ENCODE measurements at places on chromosomes 3 and 15.

DNA sequence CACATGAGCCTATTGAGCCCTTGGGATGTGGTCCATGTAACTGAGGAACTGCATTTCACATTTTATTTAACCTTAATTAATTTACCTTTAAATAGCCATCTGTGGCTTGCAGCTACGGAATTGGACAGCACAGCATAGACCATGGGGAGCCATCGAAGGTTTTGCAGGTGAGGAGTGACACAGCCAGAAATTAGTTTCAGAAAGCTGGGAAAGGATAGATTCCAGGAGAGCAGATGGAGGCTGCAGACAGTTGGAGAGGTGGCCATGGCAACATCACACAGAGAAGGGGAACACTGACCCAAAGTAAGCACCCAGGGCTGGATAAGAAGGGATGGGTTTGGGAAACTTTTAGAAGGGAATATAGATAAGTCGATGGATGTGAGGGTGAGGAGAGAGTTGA, 100.1 kb upstream of the SLC6A11 start:
- no peak for DNase-seq

DNA sequence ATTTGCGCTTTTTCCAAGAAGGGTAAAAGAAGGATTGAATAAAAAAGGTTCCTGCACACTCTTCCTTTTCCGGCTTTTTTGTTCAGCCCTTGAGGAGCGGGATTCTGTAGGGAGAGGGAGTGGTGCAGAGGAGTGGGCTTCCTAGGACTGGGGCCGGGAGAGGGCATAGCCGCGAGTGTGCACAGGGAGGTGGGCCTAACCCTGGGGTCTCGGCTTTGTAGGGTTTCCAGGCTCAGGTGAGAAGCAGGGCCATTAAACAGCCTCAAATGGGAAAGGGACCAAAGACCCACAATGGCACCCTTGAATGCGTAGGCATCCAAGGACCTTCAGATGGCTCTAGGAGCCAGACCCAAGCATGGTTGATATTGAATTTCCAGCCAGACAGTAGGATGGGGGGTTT, 35.4 kb upstream of the RAB6B start:
- no peak for DNase-seq

DNA sequence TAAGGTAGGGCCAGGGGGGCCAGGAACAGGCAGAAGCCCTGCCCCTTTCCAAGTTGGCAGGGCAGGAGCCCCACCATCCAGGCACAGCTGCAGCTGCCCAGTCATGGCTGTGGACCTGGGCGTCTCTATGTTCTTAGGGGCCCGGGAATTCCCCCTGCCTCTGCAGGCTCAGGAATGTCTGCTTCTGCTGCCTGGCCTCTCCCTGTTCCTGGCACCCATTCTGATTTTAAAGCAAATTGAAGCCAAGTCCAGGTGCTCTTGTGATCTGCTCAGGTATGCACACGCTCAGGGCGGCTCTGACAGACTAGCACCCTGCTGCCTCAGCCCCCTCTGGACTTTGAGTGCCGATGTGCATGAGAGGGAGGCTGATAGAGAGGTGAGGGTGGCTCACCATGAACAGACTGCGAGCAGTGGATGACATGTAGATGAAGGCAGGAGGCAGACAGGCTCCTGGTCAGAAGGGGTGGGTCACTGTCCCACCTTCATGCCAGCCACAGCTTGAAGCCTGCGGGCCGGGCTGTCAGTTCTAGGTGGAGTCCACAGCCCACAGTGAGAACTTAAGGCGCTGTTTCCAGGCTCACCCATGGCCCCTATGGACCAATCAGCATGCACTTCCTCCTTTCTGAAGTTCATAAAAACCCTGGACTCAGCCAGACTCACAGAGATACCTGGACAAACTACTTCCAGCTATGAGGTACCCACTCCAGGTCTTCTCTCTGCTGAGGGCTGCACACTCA, 747.8 kb upstream of the GBE1 start:
- DNase-seq = no peak

- DNase-seq = no peak
Measured at GRCh38 chr3:13166243-13167063, 93.2 kb upstream of the IQSEC1 start.

DNA sequence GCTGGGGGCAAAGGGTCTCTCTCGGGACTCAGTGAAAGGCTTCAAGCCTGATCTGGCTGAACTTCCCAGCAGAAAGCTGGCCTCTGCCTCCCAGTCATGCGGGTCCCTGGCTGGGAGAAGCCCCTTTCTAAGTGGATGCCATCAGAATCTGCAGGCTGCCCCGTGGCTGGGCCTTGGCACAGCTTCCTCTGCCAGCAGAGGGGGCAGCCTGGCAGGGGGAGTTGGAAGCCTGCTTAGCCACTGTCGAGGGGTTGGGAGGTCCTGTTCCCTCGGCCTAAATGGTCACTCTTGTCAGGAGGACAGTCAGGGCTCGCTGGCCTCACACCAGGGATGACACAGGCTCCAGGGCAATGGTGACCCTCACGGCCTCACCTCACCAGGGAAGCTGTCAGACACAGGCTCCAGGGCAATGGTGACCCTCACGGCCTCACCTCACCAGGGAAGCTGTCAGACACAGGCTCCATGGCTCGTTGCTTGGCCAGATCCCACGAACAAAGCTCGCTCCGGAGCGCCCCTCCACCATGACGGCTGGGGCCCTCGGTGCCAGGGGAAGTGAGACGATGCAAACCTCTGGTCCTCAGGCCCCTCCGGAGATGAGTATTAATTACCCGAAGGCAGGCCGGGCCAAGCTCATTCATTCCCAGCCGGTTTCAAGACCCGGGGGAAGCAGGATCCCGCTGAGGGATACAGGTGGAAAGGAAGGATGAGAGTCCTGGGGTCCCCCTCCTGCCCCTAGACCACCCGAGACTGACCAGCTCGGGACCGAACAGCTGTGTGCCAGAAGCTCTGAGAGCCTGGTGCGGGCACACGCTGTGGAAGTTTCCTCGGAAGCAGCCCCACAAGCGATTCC, 151.0 kb downstream of the CHSY1 start:
- no peak for DNase-seq

DNA sequence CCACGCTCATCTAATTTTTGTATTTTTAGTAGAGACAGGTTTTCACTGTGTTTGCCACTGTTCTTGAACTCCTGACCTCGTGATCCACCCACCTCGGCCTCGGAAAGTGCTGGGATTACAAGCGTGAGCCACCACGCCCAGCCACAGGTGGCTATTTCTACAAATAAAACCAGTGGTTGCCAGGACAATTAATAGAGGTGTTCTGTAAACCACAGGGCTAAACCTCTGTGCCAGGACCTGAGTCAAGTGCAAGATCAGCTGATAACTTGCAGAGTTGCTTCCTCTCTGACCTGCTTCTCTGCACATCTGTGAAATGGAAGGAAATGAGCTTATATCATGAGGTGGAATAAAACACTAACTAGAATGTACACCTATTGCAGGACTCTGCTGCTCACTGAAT, 72.8 kb downstream of the CD200R1L start:
- no peak for DNase-seq

GRCh38 chr15:68621535-68621934, 42.7 kb downstream of the CORO2B start:
- DNase-seq = no peak

DNA sequence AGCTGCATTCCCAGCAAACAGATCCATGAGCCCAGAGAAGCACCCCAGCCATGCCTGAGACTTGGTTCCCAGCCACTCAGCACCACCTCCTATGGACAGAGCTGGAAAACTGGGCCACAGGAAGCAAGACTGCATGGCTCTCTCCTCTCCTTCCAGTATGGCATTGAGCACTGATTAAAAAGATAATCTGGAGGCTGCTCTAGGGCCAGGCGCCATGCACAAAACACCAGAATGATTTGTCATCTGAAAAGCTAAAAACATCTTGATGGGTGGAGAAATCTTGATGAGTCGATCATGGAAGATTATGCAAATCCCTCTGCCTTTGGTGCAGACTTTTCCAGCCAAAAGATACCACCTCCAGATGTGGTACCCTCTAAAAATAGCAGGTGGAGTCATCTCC, 62.7 kb upstream of the MRPS22 start:
- DNase-seq = no peak

DNA sequence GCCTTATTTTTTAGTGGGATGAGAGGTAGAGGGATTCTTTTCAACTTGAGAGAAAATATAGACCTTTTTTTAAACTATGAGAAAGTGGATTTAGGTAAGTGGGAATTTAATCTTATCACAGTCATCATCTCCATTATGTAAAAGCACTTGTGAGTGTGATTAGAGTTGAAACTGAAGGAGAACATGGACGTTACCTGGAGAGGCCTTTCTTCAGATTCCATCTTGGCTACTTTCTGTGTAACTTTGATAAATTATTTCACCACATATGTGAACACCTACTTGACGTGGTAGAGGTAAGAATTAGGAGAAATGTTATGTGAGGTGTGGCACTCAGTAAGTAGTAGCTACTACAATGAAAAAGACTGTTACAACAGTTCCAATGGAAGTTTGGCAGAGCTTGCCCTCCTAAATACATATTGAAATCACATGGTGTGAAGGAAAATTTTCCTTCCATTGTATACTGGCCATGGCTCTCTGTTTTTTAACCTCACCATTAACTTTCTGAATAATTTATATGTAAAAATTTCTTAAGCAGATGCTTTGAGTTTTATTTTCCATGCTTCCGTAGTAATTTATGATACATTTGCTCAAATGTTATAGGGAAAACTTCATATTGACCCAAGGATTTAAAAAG, 193.3 kb downstream of the FNDC3B start:
- no peak for DNase-seq

DNA sequence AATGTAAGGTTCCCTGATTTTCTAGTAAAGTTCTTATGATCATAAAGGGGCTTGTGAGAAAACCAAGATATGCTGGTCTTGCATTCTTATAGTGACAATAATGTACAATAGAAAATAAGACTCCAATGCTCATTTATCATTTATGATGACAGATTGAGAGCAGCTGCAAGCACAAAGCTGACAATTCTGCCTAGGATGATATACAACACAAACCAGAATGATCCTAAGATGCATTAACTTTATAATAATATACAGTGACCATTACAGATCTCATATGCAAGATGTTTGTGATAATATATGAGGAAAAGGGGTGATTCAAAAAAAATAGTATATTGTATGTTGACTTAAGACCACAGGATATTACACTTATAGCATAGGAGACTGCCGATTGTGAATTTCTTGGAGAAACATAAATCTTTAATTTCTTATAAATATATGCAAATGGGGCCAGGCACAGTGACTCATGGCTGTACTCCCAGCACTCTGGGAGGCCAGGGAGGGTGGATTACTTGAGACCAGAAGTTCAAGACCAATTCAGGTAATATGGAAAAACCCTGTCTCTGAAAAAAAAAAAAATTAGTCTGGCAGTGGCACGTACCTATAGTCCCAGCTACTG, 387.0 kb downstream of the ZBBX start:
- DNase-seq = no peak

- peak; percentile 55 for DNase-seq
Measured at GRCh38 chr3:34260271-34261000, 462.0 kb downstream of the PDCD6IP start.

- DNase-seq = no peak
Measured at GRCh38 chr3:194604837-194605236, 28.4 kb downstream of the TMEM44 start.

- no peak for DNase-seq
Measured at GRCh38 chr3:67653425-67654098, 850 bp downstream of the SUCLG2 start.

DNA sequence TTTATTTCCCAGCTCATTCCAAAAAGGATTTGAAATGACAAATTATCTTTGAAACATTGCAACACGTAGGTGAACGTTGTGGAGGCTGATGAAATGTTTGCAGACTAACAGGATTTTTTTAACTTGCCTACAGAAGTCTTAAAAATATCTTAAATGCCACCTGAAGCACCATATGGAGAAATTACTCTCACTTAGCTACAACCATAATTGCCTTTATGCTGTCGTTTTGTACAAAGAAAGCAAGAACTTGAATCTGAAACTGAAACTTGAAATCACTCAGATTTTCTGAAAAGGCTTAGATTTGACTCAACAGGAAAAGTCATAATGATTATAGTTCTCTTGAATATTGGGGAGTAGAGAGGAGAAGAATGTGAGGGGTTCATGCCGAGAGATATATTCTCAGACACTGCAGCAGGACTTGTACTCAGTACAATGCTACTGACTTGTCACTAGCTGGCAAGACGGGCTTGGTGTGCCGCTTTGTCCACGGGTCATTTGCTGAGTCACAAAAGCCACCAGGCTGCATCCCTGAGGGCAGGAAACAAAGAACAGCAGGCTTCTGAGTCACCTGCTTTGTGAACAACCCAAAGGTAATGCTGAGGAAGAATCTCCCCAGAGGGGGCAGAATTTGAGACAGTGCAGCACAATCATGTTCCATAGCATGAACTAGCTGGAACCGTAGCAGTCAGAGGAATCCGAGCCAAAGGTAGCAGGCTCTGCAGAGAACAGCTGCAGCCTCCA, 7.1 kb upstream of the FMN1 start:
- DNase-seq = peak; percentile 60

DNA sequence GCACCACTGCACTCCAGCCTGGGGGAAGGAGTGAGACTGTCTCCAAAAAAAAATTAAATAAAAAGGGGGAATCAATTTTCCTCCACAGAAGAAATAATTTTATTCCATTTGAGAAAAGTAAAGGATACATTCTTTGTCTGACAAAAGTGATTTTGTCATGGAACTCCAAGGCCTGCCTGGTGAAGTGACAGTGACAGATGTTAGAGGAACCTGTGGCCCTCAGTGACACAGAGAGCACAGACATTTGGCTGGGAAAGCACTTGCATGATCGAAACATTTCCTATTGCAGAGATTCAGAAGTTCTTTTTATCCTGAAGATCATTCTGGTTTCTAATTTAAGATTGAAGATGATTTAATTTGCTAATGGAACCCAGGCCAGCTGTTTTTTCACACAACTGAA, 5.9 kb downstream of the LYSMD4 start:
- no peak for DNase-seq

- peak; percentile 55 for DNase-seq
Measured at GRCh38 chr3:154018100-154018696, 103.0 kb upstream of the ARHGEF26 start.

GRCh38 chr3:56188201-56188600, 280.1 kb downstream of the ERC2 start:
- DNase-seq = no peak

- DNase-seq = no peak
Measured at GRCh38 chr3:23829242-23829934, 23.6 kb downstream of the UBE2E1 start.

- DNase-seq = no peak
Measured at GRCh38 chr3:111903067-111903511, 44.0 kb downstream of the PHLDB2 start.

GRCh38 chr15:65286069-65286703, 497 bp downstream of the PARP16 start:
- DNase-seq = peak; percentile 28

DNA sequence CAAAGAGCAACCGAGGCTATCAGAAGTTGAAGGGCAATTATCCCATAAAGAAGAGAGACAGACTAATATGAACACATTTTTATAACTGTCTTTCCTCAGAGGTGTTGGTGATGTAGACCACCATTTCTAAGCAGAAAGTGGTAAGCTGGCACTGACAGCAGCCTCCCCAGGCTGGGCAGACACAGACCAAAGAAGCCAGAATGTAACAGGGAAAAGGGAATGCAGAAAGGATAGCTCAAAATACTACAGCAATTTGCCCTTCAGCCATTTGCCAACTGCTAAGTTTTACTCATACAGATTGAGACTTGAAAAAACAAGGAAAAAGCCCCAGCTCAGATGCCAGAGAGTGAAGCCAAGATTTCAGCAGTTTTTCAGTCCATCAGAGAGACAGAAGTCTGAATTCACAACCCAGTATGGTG, 73.5 kb upstream of the ABI3BP start:
- DNase-seq = no peak
